Activated CD4-positive, alpha-beta T cell treated with anti-CD3 and anti-CD28 coated beads, Interleukin-2, amount 10 ng/mL, durations not matched to agents 7 days and 5 days (primary cell): ENCODE measurements at places on chromosomes 5 and 9. TPM values are rescaled to one million over a fixed set of nuclear protein-coding genes. Genes with fewer than 3 reads are reported as not detected.

The PCDHB11 gene
- total RNA-seq = not detected

The PNPLA7 gene
- 4.4 TPM for total RNA-seq

The IFNA21 gene
- total RNA-seq = not detected

DNA sequence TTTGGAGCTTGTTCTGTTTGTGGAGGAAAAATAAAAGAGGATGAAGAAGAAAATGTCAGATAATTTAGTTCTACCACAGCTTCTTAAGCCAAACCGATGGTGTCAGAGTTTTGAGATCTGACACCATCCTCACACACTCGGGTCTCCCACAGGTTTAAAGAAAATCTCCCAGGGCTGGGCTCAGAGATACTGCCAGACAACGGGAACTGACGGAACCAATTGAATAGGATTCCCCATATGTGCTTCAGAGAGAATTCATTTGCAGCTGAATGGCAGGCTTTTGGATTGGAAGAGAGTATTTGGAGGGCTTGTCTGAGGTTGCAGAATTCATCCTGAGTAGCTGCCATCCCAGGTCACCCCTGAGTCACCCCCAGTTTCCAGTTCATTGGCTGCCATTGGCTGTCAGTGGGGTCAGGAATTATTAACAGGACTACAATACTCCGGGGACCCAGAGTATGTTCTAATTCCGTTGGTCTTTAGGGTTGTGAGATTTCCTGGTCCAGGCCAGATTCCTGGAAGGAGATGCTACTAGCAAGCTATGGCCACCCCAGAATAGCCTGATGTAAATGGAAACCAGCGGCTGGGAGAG is 131.3 kb downstream of the PDZD2 start:
- no peak overlapping the region for H3K4me3 ChIP-seq
- H3K4me1 ChIP-seq = no peaks in the 10 kb centered on the region
- no peak for DNase-seq
- H3K36me3 ChIP-seq = no peaks in the 10 kb centered on the region
- no peak overlapping the region for H3K27ac ChIP-seq
- H3K27me3 ChIP-seq = no peaks in the 10 kb centered on the region

DNA sequence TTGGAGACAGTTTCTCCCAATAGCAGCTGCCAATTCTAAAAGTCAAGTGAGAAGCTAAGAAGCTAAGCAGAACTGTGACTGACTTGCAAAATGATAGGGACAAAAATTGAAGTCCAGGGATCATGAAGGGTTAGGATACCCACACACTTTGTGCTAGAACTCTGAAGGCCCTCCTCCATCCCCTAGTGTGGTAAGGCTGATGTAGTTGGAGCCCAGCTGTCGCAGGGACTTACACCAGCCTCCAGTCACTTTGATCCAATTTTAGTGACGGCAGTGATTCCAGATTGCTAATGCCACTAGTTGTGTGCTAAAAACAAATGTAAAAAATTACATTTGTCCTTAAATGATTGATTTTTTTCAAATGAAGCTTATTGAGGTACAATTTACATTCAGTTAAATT is 742.7 kb upstream of the ZNF608 start:
- H3K36me3 ChIP-seq = no peaks in the 10 kb centered on the region
- no peaks in the 10 kb centered on the region for H3K4me1 ChIP-seq
- no peak overlapping the region for H3K27ac ChIP-seq
